ENCODE measurements at places on chromosomes 16 and 17. TPM values are rescaled to one million over a fixed set of nuclear protein-coding genes. Genes with fewer than 3 reads are reported as not detected.

The PPP1R9B gene
- 7.0 TPM for polyA plus RNA-seq

- H3K4me1 ChIP-seq: peaks cover 26% of the 10 kb centered on the region
- peaks cover 45% of the 10 kb centered on the region for H3K36me3 ChIP-seq
- H3K4me3 ChIP-seq: peak overlapping the region; percentile 98
- no peaks in the 10 kb centered on the region for H3K27me3 ChIP-seq
- H3K27ac ChIP-seq: peak overlapping the region; percentile 92
- DNase-seq: no peak
Measured at GRCh38 chr17:28719021-28719433, 758 bp upstream of the RPL23A start.

DNA sequence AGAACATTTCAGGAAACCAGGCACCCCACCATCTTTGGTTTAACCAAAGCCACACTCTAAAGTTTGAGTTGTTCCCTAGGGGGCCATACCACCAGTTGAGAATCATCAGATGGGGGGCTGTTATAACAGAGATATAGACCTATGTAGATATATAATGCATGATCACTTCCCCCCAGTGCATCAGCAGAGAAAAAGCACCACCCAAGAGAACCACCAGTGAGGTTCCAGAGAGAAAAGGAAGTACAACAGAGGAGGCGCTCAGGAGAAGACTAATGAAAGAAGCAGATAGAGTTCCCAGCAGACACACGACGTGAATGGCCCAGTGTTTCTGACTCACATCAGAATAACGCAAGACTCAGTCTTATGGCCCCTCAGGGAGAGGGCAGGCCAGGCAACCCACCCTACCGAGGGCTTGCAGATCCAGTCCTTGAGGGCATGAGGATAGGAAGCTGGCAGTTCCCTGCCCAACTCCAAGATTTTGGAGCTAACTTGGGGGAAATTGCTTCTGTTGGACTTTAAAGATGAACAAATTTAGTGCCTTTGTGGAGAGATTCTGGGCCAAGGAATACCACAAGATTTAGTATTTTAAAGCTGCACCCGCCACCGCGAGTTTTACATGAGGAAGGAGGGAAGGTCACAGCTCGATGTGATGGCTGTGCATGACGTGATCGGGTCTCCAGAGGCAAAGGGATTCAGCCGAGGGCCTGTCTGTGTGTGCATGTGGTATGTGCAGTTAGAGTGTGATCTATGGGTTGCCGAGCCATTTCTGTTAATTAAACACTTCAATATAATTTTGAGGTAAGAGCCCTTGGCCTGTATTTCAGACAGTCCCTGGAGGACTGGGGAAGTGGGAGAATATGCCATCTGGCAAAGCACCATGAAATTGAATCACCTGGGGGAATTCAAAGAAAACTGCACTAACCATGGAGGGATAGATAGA lies 53.1 kb downstream of the AIPL1 start:
- H3K4me3 ChIP-seq: no peak overlapping the region
- no peaks in the 10 kb centered on the region for H3K4me1 ChIP-seq
- no peak overlapping the region for H3K27ac ChIP-seq
- no peaks in the 10 kb centered on the region for H3K36me3 ChIP-seq
- peaks cover 27% of the 10 kb centered on the region for H3K27me3 ChIP-seq

DNA sequence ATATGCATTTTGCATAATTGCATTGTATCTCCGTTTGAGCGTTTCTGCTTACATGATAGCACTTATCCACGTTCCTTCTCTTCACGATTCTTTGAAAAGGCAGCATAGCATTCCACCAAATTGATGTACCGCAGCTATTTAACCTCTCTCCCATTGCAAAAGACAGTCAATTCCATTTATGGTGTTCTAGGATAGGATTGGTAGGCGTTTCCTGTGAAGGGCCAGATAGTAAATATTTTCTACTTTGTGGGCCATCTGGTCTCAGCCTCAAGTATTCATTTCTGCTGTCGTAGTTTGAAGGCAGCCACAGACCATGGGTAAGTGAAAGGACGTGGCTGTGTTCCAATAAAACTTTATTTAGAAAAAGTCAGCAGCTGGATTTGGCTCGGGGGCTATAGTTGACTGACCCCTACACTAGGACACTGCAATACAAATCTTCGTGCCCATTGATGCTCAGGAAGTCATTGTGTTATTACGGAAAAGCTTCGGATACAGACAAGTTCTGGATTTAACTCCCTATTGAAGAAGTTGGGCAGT lies 10.1 kb downstream of the SNX29 start:
- DNase-seq: no peak
- peaks cover 5% of the 10 kb centered on the region for H3K4me1 ChIP-seq
- H3K4me3 ChIP-seq: no peak overlapping the region
- no peaks in the 10 kb centered on the region for H3K27me3 ChIP-seq

Data from psoas muscle (tissue), 8 donors.